ENCODE measurements at places on chromosomes 5 and 9. TPM values are rescaled to one million over a fixed set of nuclear protein-coding genes. Genes with fewer than 3 reads are reported as not detected.

Gene ANXA2R
- total RNA-seq, result 0.46 TPM

DNA sequence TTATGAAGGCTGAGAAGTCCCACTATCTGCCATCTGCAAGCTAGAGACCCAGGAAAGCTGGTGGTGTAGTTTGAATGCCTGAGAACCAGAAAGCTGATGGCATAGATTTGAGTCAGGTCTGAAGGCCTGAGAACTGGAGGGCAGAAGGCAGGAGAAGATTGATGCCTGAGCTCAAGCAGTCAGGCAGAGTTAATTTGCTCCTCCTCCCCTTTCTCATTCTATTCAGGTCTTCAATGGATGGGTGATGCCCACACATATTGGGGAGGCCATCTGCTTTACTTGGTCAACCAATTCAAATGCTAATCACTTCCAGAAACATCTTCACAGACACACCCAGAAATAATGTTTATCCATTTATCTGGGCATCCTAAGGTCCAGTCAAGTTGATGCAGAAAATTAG, 87.6 kb upstream of the CPLX2 start:
- DNase-seq, result no peak

DNA sequence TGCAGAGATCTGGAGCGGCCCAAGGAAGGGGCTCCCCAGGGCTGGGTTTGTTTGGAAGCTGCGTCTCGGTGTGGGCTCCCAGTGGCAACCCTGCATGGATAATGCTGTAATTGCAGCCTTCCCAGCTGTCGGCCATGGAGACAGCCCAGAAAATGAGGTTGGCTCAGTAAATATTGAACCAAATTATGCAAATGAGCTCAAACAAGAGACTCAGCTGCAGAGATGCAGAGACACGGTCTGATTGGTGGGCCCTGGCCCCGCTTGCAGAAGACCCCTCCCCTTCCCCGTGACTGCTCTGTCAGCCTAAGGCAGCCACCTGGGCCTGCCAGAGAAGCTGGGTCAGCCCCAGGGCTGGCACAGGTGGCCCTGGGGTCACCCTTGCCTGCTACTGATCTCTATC, 75.9 kb downstream of the RAD23B start:
- no peak for DNase-seq

DNA sequence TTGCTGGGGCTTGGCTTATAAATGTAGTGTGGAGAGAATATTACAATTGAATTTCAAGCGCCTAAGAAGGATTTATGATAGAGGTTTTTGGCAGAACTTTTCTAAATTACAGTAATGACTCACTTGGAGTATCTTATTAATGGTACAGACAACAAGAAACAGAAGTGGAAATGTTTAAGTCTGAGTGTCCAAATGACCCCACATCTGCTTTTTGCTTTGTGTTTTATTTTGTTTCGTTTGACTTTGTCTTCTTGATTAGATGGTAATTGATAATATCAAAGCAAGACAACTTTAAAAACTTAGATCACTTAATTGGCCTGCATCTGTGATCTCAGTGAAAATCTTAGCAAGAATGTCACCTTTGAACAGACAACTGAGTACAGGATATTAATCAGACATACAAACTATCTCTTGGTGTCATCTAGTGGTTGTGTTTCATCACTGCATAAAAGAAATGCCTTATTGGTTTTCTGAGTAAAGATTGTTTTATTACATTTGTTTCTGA, 577.4 kb downstream of the ISL1 start:
- DNase-seq, result no peak

DNA sequence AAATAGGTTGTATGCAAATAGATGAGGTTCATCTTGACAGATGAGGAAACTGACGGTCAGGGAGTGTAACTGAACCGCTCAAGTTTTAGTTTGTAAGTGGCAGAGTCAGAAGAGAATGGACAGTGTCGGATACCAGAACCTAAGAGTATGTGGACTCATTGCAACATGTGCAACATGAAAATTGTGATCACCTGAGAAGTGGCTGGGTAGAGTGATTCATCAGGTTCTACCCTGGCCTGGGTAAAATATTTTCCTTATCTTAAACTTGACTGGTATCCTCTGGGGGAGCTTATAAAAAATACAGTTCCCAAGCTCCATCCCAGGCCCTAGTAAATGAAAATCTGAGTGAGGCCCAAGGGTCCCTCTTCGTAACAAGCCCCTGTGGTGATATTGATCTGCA, 35.2 kb upstream of the MIER3 start:
- DNase-seq, result no peak

Gene PTGES
- 0.38 TPM for total RNA-seq

GRCh38 chr9:121852651-121853616, 201.5 kb downstream of the DAB2IP start:
- DNase-seq, result peak; percentile 72

DNA sequence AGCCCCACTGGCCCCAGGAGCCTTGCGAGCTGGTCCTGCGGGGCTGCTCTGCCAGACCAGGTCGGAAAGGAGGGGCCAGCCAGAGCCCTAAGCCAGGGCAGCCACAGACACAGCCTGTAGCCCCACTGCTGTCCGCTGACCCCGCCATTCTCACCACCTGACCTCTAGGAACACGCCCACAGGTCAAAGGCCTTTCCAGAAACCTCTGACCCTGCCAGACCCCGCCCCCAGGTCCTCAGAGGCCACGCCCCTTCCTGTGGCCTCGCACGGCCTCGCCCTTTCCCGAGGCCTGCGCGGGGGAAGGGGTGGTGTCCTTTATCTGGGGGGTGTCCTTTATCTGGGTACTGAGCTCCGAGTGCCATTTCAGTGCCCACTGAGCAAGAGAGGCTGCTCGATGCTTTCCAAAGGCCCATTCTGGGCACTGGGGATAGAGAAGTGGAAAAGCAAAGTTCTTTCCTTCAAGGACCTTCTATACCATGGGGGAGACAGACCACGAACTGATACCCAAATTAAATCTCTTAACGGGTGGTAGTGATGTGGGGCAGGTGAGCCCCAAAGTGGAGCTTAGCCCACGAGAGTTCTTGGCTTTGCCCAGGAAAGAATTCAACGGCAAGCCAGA, 46.5 kb downstream of the P4HA2 start:
- peak; percentile 59 for DNase-seq

DNA sequence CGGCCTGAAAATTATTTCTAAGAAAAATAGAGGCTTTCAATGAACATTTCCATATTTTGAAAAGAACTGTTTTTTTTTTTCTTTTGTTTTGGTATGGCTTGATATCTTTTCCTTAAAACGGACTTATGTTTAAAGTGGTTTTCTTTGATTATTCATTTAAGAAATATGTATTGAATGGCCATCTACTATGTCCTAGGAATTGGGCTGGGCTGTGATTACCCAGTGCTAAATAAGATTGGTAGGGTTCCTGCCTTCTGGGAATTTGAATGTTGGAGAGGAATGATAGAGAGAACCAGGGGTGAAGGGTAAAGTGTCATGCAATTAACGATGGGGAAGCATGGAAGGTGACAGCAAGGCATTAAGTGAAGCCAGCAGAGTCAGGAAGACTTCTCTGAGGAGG, 33.2 kb downstream of the TNFSF8 start:
- DNase-seq, result no peak

- no peak for DNase-seq
Measured at GRCh38 chr5:1343931-1344901, 683 bp downstream of the CLPTM1L start.
